ENCODE measurements at places on chromosomes 5 and 9. TPM values are rescaled to one million over a fixed set of nuclear protein-coding genes. Genes with fewer than 3 reads are reported as not detected.

GRCh38 chr5:60521376-60522291 lies 178.3 kb downstream of the DEPDC1B start:
- no peak for DNase-seq

- no peak for DNase-seq
Measured at GRCh38 chr9:120876842-120877240, at the start of gene PHF19. TSS of gene PHF19 (minus strand) at chr9:120877188. CDS start at chr9:120874741, 2,447 bp downstream.

DNA sequence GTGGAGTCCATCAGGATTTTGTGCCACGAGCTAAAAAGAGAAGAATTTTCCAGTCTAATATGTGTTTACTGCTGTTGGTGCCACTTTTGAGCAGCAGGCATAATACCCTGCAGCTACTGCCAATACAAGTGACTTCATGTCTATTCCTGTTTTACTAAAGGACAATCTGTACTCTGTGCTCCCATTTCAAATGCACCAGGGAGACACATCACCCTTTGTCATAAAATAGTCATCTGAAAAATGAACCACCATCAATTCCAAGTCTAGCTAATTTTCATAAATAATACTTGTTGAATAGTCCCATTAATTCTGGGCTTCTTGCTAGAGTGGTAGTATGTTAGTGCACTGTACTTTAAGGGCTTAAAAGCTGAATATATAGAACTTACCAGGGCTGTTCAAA lies 8.9 kb upstream of the PKD2L2 start:
- no peak for DNase-seq

- no peak for DNase-seq
Measured at GRCh38 chr5:156491766-156492165, 164.8 kb downstream of the SGCD start.

Gene CRB2
- 0.42 TPM for total RNA-seq

Gene HEMGN
- 8.3 TPM for total RNA-seq

- no peak for DNase-seq
Measured at GRCh38 chr5:368183-369084, 46.9 kb downstream of the AHRR start.

- no peak for DNase-seq
Measured at GRCh38 chr5:124474528-124475215, 271.8 kb downstream of the ZNF608 start.

DNA sequence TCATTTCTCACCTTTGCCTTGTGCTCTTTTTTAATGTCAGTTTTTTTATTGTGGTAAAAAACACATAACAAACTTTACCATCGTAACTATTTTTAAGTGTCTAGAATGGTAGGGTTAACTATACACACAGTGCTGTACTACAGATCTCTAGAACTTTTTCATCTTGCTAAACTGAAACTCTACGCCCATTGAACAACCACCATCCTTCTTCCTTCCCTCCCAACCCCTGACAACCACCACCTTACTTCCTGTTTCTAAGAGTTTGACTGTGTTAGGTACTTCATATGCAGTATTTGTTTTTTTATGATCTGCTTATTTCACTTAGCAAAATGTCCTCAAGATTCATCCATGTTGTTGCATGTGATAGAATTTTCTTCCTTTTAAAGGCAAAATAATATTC lies 54.9 kb downstream of the PSAT1 start:
- DNase-seq: no peak

Gene SPATA31A3
- not detected for total RNA-seq

Gene PCDHB12
- 6.9 TPM for total RNA-seq

DNA sequence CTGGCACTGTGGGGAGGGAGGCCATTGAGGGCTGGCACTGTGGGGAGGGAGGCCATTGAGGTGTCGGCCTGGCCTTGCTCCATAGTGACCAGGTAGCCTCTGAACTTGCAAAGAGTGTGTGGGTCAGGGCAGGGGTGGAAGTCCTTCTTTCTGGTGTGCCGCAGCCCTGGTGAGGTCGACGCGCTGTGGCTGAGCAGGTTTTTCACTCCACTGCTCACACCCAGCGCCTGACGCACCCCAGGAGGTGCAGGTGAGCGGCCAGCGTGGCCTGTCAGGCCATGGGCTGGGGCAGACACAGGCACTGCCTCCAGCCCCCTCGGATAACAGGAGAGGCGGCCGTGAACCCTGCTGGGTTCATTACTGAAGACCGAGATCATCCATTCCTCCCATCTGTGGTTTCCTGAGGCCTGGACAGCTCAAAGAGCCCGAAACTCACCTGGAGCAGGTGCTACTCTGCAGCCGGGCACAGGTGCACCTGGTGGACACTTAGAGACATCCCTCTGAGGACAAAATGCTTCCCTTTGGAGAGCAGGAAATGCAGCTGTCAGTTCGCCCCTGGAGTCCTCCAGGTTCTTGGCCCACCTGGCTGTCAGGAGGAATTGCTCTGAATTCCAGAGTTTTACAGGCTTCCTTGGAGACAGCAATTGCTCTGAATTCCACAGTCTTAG lies 32.4 kb downstream of the LHX3 start:
- no peak for DNase-seq

DNA sequence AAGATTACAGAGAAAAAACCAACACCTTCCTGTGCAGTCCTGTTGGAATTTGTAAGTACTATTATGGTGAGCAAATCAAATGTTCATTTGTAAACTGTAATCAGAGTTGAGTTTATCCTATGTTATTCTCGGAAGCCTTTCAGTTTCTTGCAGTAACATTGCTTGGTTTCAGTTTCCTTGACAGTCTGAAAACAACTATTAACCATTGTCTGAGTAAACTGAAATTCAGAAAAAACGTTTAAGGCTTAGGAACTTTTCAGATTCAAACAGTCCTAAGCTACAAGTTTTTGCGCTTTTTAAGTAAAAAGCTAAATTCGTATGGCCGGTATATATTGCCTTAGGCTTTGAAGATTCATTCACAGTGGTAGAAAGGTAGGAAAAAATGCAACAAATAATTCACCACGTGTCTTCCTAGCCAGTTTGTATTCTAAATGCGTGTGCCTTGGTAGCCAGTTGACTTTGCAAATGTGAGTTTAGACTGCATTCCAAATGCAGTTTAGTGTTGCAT lies 2.5 kb downstream of the GPBP1 start:
- no peak for DNase-seq

DNA sequence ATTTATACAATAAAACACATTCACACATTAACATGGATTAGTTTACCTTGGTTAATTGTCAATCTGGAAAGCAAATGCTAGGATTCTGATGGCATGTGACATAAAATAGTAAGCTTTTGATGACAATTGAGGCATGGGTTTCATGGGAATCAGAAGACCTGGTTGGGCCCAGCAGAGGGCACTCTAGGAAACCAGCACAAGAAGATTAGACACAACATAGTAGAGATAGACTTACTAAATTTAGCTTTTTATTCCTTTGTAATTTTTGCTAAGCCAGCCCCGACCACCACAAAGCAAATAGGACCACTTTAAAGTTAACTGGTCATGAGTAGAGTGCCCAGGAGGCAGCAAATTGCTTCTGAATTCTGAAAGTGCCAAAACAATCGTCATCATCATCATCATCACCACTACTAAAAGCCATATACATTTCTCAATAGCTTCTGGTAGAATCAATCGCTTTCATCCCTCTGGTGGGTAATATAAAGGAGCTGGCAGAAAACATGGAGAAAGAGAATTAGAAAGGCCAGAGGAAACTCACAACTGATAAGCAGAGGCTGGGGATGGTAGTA lies 163.2 kb downstream of the ARRDC3 start:
- DNase-seq: no peak

DNA sequence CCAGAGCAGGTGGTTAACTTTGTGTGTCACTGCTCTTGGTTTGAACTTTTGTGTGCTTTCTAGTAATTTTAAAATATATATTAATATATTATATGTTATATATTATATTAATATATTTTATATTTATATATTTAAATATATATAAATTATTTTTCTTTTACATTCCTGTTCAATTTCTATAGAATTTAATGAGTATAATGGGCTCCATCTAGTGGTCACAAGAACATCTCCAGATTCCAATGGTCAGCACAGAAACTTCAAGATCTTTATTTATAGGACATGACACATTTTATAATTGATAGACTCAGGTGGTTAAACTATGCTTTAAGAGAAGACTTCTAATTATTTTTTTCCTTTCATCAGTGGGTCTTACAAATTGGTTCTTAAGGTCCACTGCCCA lies 39.1 kb downstream of the COL23A1 start:
- no peak for DNase-seq

GRCh38 chr9:73327149-73327548 lies 175.5 kb downstream of the ANXA1 start:
- DNase-seq: no peak

Gene TGFBI
- total RNA-seq: 394 TPM

Gene TICAM2
- 11.9 TPM for total RNA-seq

Gene PRRX2
- total RNA-seq: 8.6 TPM
